ENCODE measurements at places on chromosomes 2 and 18. TPM values are rescaled to one million over a fixed set of nuclear protein-coding genes. Genes with fewer than 3 reads are reported as not detected.
A peak's percentile ranks its signal among the peaks of the same experiment; 100 is the strongest.

GRCh38 chr2:170846314-170846713 is 29.6 kb downstream of the GAD1 start:
- no peak for DNase-seq

Gene GCG
- polyA plus RNA-seq: not detected

DNA sequence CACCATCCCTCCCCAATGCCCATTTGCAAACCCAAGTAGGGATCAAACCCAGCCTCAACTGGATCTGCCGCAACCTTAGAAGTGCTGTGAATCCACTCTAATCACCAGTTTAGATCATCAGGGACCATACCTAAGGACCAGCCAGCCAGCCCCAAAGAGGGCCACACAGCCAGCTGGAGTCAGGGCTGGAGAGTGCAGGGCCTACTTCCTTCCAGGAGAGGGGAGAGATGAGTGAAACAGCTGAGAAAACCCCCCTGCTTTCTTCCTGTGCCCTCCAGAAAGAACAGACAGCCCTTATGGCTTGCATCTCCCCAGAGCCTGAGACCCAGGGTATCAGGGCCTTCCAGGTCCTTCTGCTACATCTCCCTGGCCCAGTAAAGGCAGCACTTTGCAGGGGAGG is 25.8 kb downstream of the YPEL5 start:
- DNase-seq: no peak

Gene BABAM2
- polyA plus RNA-seq: 68.4 TPM

Gene ASXL3
- 0.71 TPM for polyA plus RNA-seq

DNA sequence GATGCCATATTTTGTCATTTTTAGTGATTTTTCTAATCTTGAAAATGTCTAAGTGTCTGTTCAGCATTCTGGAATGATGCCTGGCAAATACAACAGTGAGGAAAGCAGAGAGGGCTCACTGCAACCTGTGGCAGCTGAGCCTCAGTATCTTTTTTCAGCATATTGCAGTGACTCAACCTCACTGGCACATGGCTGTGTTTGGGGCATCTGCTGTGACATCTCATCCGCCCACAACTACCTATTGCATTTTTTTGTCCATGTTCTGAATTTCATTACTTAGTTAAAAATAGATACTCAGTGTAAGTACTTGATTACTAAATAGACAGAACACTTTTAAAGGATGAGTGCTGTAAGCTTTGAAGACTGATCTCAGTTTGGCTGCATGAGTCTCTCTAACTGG is 10.7 kb downstream of the BABAM2 start:
- no peak for DNase-seq

GRCh38 chr2:154386186-154386585 is 312.3 kb upstream of the KCNJ3 start:
- no peak for DNase-seq

- DNase-seq: peak; percentile 88
These were observed 33.4 kb upstream of the KLHL29 start for GRCh38 chr2:23351388-23352141.

All from kidney (tissue), 22 donors.